Fibroblast of lung (primary cell): ENCODE measurements at places on chromosomes 11 and 22.

DNA sequence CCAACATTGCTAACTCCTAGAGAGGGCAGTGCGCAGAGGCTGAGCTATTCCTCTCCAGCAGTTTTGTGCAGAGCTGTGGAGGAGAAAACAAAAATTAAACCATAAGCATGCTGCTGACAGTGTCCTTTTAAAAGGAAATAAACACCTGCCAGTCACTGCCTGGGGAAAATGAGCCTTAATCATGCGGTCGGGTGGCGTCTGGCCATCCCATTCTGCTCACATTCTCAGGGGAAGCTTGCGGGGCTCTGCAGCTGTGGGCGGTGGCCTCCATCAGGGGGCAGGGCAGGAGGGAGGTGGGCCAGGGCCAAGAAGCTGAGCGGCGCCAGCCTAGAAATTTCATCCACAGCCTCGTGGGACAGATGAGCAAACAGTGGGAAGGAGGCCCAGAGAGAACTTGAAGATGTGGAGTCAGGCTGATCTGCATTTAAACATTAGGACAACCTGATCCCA is 71.0 kb upstream of the TP53I11 start:
- peaks cover 3% of the 10 kb centered on the region for H3K27me3 ChIP-seq
- peak; percentile 69 for DNase-seq
- H3K36me3 ChIP-seq: no peaks in the 10 kb centered on the region
- peak overlapping the region; percentile 37 for H3K27ac ChIP-seq

DNA sequence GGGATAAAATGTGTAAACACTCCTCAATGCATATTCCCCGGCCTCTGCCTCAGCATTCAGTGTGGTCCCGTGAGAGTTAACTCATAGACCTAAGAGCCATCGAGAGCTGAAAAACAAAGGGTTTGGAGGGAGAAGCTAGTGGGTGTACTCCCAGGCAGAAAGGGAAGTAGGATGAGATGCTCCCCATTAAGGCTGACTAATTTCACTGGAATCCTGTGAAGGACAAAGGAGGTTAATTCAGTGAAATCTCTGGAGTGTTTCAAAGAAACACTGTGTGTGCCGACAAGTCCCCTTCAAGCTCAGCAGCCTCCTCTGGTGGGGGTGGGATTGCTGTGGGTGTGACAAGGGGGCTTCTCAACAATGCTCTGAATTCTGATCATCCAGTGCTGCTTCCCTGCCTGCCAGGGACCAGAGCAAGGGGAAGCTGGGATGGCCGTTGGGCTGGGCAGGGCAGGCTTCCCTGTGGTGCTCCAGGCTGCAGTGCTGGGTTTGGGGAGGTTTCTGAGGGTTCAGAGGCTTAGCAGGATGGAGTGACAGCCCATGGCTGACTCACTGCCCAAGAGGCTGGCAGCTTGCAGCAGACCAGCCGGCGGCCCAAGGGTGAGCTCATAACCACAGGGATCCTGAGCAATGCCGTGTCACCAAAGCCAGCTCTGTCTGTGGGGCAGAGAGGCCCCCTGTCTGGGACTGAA is 61.4 kb upstream of the BMAL1 start:
- H3K27me3 ChIP-seq: no peaks in the 10 kb centered on the region
- H3K27ac ChIP-seq: peak overlapping the region; percentile 99

GRCh38 chr22:49075150-49075549 is 752.5 kb downstream of the BRD1 start:
- H3K4me3 ChIP-seq: no peak overlapping the region
- H3K4me1 ChIP-seq: no peaks in the 10 kb centered on the region
- no peaks in the 10 kb centered on the region for H3K27me3 ChIP-seq
- no peaks in the 10 kb centered on the region for H3K36me3 ChIP-seq
- H3K27ac ChIP-seq: no peak overlapping the region

- no peak overlapping the region for H3K4me3 ChIP-seq
- H3K27ac ChIP-seq: no peak overlapping the region
- peak; percentile 88 for DNase-seq
- H3K27me3 ChIP-seq: no peaks in the 10 kb centered on the region
- no peaks in the 10 kb centered on the region for H3K4me1 ChIP-seq
These were observed 497.2 kb downstream of the NTM start for GRCh38 chr11:131867457-131868257.

DNA sequence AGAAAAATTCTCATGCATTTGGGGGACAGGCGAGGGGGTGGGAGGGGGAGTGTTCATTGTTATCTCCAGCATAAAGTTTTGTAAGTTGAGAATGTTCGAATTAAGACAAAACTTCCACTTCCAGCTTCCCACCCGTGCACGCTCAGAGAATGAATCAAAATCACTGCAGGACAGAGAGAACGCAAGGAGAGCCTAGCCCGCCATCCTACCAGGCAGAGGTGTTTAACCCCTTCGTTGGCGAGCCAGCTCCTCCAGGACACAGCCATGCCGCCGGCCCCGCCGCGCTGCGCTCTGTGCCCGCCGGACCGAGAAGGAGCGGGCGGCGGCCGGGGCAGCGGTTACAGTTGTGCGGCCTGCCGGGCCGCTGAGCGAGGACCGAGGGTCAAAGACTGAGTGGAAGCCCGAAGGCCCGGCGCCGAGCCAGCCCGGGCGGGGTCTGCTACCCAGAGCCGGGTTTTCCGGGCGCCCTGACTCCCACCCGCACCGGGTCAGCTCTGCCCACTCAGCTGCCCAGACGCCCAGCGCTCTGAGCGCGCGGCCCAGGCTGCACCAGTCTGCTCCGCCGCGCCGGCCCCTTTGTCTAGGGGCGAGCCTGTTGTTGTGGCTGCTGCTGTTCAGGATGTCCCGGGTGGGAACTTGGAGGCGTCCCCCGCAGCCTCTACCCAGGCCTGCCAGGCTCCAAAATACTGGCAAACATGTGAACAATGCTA is at the start of gene NOX4:
NOX4 (minus strand) TSS at position 395 of the 710 bp plus-strand sequence; CDS start at position 266, 129 bp downstream.
- peak within 1 kb of the TSS; percentile 67 for H3K4me3 ChIP-seq
- no peaks in the 10 kb centered on the region for H3K36me3 ChIP-seq
- H3K4me1 ChIP-seq: no peaks in the 10 kb centered on the region
- DNase-seq: peak; percentile 81

DNA sequence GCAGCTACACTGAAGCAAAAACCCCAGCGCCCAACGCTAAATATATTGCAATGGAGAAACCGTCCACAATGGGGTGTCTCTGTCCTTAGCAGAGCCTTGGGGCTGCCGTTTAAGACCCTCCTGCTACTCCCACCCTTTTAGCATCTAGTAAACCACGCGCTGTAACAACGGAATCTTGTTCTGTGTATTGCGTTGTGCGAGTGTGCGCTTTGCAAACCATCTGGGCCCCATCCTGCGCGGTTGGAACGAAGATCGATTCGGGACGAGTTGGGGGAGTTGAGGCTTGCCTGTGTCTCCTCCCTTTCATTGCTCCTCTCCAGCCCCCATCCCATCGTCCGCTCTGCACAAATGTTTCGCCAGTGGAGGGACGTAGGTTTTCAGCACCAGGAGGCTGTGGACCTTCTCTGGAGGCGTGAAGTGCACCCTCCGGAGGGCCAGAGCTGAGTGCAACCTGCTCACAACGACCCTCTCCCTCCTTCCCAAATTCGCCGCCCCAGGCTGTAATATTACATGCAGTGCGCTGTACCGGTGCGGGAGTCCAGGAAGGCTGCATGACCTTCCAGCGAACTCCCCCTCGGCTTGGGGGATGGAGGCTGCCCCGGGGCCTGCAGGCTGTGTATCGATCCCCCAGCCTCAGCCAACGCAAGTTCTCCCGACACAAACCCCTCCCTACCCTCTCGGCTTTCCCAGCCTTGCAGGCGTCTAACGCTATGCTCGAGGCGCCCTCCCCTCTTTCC is 1.6 kb upstream of the KMT2A start:
- no peaks in the 10 kb centered on the region for H3K36me3 ChIP-seq
- peaks cover 10% of the 10 kb centered on the region for H3K4me1 ChIP-seq
- peak overlapping the region; percentile 53 for H3K4me3 ChIP-seq
- DNase-seq: peak; percentile 53
- no peaks in the 10 kb centered on the region for H3K27me3 ChIP-seq

- no peaks in the 10 kb centered on the region for H3K4me1 ChIP-seq
- H3K27me3 ChIP-seq: no peaks in the 10 kb centered on the region
- no peaks in the 10 kb centered on the region for H3K36me3 ChIP-seq
- DNase-seq: peak; percentile 76
These were observed 1571.2 kb upstream of the RAG2 start for GRCh38 chr11:38169286-38169685.

DNA sequence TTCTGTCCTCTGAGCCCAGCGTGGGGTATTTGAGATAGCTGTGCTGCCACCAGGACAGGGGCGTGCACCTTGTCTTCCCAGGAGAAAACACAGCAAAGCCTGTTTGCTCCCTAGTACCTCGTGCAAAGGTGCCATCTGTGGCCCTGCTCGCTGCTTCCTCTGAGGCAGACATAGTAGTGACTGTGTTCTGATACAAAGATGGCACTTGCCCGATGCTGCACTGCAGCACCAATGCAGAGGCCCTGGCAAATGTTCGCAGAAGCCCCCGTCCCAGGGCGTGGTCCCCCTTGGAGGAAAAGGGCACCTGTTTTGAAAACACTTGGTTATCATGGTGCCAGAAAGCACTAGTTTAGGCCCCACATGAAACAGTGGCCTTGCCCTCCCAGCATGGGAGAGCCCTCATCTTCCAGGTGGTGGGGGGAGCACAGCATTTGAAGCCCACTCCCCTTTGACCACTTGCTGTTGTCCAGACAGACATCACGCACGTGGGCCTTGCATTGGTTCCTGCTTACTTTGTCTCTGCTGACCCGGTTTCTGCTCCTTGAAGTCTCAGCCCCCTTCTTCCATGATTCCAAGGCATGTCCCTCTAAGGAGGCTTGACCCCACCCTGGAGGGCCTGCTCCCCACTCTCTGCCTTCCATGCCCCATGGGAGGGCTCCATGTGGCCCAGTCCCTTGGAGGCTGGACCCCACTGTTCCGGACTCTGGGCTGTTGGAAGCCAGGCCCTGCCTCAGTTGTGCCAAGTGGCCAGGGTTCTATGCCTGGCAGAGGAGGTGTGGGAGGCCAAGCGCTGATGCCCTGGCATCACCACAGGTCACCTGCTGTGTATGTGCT is 109.4 kb downstream of the KCNQ1OT1 start:
- H3K4me1 ChIP-seq: no peaks in the 10 kb centered on the region
- no peak for DNase-seq
- H3K4me3 ChIP-seq: no peak overlapping the region
- no peaks in the 10 kb centered on the region for H3K36me3 ChIP-seq
- H3K27me3 ChIP-seq: no peaks in the 10 kb centered on the region

DNA sequence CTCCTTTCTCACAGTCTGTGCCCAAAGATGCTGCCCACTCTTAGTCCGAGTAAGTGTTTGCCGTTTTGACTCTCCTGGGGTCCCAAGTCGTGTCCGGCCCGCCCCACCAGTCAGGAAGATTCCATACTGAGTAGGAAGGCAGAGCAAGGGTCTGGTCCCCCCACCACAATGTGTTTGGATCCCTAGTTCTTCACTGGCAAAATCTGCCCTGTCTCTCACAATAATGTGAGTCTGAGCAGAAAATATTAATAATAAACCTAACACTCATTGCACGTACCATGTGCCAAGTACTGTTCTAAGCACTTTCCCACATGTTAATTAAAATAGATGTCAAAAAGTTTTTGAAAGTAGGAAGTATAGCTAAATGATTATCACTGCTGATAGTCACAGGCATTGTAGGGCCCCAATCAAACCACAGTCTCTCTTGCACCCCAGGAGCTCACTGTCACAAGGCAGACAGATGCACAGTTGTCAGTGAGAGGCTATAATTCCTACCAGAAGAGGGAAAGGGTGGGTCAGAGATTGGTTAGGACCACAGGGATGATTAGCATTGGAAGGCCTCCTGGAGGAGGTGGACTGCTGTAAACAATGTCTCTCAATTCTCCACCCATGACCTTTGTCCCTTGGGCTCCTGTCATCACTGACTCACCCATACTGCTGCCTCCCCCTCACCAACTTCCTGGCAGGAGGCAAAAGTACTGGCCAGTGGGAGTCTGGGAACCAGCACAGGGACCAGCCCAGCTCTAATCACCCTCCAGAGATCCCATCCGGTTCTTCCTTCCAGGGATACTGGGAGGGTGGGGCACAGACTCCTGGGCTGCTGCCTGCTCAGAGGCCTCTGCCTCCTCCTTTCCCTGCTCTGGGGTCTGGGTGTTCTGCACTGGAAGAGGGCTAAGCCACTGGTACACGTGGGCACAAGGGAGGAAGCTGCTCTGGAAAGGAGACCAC is 1.0 kb upstream of the POLD4 start:
- H3K4me1 ChIP-seq: peaks cover 45% of the 10 kb centered on the region
- H3K36me3 ChIP-seq: peaks cover 1% of the 10 kb centered on the region
- H3K27ac ChIP-seq: peak overlapping the region; percentile 99
- no peaks in the 10 kb centered on the region for H3K27me3 ChIP-seq
- DNase-seq: peak; percentile 97

- no peak overlapping the region for H3K27ac ChIP-seq
- no peaks in the 10 kb centered on the region for H3K36me3 ChIP-seq
- no peak for DNase-seq
- H3K4me3 ChIP-seq: no peak overlapping the region
These were observed 107.7 kb downstream of the SNX19 start for GRCh38 chr11:130808541-130808940.

DNA sequence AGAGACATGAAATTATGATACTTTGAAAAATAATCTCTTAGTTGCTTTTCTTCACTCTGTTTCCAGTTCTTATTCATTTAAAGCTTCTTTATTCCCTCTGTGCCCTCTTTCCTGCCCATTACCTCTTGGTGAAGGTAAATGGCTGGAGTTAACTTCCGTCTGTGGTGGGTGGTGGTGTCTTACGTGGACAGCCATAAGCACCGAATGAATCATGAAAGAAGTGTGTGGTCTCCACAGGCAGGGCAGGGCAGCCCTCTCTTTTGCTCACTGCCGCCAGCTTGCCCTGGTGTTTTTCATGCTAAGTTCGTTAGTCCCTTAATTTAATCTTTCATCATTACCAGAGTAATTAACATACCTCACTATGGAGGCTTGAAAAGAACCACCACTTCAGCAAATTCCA is 98.7 kb upstream of the SORL1-AS1 start:
- no peaks in the 10 kb centered on the region for H3K27me3 ChIP-seq
- H3K4me3 ChIP-seq: no peak overlapping the region
- no peaks in the 10 kb centered on the region for H3K4me1 ChIP-seq
- no peaks in the 10 kb centered on the region for H3K36me3 ChIP-seq

- no peaks in the 10 kb centered on the region for H3K4me1 ChIP-seq
- no peak for DNase-seq
- no peaks in the 10 kb centered on the region for H3K36me3 ChIP-seq
- no peak overlapping the region for H3K27ac ChIP-seq
These were observed 45.0 kb downstream of the PDE2A start for GRCh38 chr11:72629266-72629665.

DNA sequence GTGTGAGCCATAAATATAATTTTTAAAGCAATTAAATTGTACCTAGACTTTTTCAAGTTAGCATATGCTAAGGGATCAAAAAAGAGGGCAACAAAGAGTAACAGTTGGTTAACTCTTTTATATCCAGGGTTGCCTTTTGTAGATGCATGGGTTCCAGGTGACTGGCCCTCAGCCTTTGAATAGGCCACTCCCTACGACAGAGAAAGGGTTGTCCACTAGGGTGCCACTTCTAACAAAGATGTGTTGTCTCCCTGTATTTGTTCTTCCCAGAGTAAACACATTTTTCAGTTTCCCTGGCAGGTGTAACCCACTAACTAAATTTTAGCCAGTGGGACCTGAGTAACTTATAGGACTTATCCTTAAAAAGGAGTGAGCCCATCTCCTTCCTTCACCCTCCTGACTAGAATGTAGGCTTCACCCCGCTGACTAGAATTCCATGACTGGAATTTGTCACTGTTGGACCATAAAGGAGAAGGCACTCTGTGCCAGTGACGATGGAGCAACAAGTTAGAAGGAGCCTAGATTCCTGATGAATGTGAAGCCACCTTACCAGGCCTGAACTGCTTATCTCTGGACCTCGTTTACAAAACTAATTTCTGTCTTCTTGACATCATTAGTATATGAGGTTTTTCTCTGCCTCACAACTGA is 16.6 kb downstream of the TUG1 start:
- H3K36me3 ChIP-seq: no peaks in the 10 kb centered on the region
- DNase-seq: no peak
- no peaks in the 10 kb centered on the region for H3K27me3 ChIP-seq

GRCh38 chr11:122656073-122656630 is 630 bp downstream of the UBASH3B start:
- DNase-seq: peak; percentile 73
- H3K4me1 ChIP-seq: no peaks in the 10 kb centered on the region
